ENCODE measurements at places on chromosomes 3 and 15. TPM values are rescaled to one million over a fixed set of nuclear protein-coding genes. Genes with fewer than 3 reads are reported as not detected.
A peak's percentile ranks its signal among the peaks of the same experiment; 100 is the strongest.

The TGM4 gene
- total RNA-seq = not detected

- DNase-seq = no peak
Measured at GRCh38 chr3:153429821-153430220, 267.8 kb downstream of the RAP2B start.

- DNase-seq = no peak
Measured at GRCh38 chr15:25066708-25067107, 111.9 kb downstream of the SNRPN start.

GRCh38 chr3:21914451-21914850 lies 163.4 kb upstream of the ZNF385D start:
- no peak for DNase-seq

DNA sequence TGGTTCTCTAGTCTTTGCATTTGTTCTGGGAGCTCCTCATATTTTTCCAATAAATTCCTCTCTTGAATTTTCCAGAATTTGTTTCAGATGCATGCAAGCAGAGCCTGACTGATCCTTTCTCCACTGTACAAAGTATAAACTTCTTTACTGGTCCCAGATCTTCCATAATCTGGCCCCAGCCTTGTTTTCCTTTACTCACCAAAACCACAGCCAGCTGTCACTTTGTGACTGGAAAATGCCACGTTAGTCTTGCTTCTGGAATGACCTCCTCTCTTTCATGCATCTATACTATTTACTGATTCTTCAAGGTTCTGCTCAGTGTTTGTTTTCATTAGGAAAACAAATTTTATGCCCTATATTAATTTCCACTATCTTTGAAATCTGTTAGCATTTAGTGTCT lies 60.4 kb upstream of the SPPL2A start:
- no peak for DNase-seq

DNA sequence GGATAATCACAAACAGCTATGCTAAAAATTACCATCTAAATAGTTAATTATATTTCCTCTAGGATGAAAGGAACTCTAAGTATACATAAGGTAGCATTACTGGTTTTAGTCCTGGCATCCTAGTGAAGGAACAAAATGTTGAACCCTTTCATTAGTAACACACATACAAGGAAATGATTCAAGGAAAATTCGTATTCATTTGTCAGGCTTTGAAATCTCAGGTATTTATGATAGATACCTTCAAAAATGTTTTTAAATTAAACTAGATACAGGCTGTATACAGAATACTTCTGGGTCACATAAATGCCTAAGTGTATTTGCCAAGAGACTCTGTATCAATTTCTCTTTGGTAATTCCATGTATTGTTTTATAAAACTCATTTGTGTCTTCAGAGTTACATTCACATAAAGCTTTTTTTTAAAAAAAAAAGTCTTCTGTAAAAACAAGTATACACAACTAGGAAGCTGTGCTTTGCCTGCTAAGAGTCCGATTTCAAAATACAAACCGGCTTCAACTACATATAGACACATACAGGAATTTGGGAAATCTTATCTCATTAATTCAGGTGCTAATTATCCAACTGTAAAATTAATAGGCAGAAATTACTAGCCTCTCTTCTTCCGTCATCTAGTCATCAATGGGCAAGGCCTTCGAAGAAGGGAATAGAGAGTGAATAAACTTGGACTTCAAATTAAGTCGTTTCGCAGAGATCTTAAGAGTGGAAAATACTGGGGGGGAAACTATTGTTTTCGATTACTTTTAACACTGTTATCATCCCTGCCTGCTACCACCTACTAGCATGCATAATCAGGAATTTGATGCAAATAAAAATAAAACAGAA lies 1.3 kb downstream of the SECISBP2L start:
- DNase-seq = no peak

- no peak for DNase-seq
Measured at GRCh38 chr15:62606376-62607113, 436.0 kb upstream of the TPM1 start.

DNA sequence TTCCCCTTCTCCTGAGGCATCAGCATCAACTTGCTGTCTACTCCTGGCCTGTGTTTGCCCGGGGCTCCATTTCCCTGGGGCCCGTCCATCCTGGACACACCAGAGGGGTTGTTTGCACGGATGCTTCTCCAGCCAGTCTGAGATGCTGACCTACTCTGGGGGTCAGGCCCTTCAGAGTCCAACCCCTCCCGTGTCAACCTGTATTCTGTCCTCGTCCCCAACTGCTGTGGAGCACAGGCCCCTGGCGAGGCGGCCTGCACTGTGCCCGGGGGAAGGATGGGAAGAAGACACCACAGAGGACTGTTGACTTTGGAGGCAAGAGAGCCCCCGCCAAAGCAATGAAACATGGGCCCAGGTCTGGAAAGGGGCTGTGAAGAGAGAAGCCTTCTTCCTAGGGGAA lies 25.8 kb downstream of the ALS2CL start:
- DNase-seq = no peak

- DNase-seq = no peak
Measured at GRCh38 chr3:40624189-40624769, 99.5 kb downstream of the ZNF621 start.

The ZBBX gene
- total RNA-seq = not detected

DNA sequence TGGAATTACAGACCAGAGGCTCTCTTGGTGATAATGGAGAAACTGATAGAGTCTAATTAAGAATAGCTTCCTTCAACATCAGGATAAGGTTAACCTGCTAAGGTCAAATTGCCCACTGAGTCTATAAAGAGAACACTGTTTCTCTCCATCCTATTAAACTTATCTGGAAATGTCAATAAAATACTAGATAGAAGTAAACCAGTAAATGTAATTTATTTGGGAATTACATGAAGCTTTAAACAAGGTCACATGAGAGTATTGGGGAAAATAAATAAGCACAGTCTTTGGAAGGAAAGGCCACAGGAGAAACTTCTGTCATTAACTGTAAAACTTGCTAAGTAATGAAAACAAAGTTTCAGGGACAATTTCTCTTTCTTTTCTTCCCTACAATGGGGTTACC lies 118.5 kb downstream of the DPH6 start:
- DNase-seq = no peak

GRCh38 chr3:53773611-53774368 lies 72.4 kb downstream of the CHDH start:
- no peak for DNase-seq

The GOLGA8Q gene
- 5.5 TPM for total RNA-seq

DNA sequence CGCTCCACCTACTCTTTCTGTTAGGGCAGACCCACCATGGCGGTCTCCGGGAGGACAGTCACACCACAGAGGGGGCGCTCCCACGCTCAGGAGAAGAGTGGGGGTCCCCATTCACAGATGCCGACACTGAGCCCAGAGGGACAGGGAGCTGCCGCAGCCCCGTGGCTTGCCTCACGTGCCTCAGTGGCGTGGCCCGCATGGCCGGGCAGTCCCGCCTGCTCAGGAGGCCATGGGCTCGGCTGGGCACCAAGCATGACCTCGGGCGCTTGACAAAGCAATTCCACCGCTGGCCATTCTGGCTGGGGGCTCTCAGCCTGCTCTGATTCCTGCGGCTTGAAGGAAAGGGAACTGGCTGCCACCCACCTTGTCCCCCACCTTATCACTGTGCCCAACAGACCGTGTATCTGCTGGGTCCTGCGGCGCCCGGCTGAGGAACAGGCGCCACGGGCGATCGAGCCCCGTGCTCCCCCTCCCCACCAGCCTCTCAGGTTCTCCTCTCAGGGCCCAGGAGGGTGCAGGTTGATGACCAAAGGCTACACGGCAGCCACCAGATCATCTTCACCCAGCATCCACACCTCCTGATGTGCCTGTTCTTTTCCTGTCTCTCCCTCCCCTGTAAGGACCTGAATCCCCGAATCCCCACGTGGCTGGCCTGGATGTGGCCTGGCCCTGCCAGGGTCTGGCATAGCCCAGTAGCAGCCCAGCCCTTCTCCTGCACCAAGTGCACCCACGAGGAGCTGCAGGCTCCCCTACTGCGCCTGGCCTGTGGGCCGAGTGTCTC lies 20.7 kb downstream of the CYFIP1 start:
- no peak for DNase-seq

The MRAS gene
- total RNA-seq = not detected

DNA sequence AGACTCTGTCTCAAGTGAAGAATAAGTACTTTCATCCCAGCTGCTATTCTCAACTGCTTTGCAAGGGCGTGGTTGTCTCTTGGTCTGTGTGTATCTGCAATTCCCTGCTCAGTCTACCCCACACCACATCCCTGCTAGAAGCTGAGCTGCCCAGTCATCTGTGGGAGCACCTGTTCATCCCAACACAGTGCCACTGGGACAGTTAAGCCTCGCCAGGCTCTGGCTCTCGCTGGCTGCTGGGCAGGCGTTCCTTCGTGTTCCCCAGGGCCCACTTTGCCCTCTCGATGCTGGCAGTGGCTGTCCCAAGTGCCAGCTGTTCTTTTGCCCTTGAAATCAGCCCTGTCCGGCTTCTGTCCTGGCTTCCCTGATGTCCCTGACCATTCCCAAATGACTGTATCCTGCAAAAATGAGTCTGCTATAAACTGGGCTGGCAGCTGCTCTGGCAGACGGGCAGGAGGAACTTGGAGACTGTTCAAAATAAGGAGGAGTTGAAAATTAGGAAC lies 91.6 kb upstream of the KLHL25 start:
- DNase-seq = no peak

DNA sequence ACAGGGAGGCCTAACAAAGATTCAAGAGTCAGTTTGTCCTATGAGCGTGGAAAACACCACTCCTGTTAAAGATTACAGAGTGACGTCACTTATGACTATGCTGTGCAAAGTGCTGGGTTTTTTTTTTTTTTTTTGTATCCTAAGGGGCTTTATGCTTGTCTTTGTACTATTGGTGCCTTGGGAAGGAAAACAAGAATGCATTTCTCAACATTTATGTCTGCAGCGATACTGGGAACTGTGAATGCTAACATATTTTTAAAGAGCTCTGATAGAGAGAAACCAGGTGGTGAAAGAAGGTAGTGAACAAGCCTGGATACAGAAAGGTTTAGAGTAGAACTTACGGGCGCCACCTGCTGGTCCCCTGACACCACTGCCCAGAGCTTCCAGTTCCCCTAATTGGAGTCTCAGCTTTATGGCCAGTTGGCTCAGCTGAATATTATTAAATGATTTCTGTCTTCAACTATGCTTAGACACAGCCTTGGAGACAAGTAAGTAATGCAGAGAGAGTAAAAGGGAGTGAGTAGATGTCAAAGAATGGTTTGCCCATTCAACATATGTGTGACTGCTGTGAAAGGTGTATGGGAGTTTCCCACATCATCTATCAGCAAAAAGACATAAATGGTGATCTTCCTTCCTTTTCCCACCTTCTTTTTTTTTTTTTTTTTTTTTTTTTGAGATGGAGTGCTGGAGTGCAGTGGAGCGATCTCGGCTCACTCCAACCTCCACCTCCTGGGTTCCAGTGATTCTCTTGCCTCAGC lies 807.9 kb upstream of the CFAP20DC start:
- peak; percentile 90 for DNase-seq

The CRYGS gene
- total RNA-seq = 5.6 TPM

The GABPB1 gene
- 33.5 TPM for total RNA-seq

- peak; percentile 78 for DNase-seq
Measured at GRCh38 chr15:74322558-74323180, 44.8 kb downstream of the CYP11A1 start.

The CDHR4 gene
- total RNA-seq = not detected

DNA sequence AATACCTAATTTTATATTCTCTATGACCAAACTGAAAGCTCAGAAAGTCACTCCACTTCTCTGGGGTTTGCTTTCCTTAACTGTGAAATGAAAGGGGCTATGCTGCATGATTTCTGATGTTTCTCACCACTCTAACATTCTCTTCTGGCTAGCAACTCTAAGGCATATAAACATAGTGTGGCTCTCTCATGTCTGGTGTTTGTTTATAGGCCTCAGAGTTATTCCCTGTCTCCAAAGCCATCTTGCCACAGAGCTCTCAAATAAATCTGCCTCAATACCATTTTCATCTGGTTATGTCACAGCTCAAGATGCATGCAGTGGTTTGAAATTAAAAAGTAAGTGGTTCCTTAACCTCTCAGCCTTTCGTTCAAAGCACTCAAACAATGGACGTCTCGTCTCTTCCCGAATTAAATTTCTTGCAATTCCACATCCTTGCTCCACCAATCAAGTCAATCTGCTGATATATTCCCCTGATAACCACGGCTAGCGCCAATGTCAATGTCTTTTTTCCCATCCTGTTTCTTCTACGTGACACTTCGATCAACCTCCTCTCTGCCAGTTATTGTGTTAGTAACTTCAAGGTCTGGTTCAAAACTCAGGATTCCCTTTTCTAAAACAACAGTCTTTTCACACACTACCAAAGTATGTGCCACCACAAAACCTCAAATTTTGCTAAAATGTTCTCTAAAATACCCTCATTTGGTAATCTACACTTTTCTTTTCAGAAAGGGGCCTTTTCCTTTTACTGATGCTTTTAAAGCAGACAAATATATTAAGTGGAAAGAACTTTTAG lies 16.0 kb downstream of the TOMM70 start:
- DNase-seq = no peak

- DNase-seq = no peak
Measured at GRCh38 chr3:4525560-4526223, 32.5 kb downstream of the ITPR1 start.

DNA sequence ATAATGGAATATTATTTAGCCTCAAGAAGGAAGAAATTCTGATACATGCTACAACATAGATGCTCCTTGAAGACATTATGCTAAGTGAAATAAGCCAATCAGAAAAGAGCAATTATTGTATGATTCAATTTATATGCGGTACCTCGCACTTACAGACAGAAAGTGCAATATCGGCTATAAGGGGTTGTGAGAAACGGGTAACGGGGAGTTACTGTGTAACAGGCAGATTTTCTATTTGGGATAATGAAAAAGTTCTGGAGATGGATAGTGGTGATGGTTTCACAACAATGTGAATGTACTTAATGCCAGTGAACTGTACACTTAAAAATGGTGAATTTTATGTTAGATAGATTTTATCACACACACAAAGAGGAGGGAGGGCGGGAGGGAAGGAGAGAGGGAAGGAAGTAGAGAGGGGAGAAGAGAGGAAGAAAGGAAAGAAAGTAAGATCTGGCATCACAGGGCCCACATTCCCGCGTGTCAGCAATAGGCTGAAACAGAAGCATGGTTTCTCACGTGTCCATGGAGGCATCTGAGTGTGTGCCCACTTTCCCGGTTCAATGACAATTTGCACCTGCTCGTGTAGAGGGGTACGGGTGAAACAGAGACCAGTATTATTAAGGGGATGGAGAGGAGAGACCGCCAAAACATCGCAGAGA lies 700 bp upstream of the BLM start:
- DNase-seq = no peak

The KLF15 gene
- total RNA-seq = not detected

GRCh38 chr15:40062816-40063562 lies 24.0 kb upstream of the SRP14 start:
- no peak for DNase-seq

GRCh38 chr3:47433796-47434195 lies 41.9 kb downstream of the SCAP start:
- no peak for DNase-seq

The GBE1 gene
- total RNA-seq = 33.3 TPM

The SV2B gene
- total RNA-seq = not detected

- no peak for DNase-seq
Measured at GRCh38 chr3:21446027-21446426, 305.0 kb downstream of the ZNF385D start.

DNA sequence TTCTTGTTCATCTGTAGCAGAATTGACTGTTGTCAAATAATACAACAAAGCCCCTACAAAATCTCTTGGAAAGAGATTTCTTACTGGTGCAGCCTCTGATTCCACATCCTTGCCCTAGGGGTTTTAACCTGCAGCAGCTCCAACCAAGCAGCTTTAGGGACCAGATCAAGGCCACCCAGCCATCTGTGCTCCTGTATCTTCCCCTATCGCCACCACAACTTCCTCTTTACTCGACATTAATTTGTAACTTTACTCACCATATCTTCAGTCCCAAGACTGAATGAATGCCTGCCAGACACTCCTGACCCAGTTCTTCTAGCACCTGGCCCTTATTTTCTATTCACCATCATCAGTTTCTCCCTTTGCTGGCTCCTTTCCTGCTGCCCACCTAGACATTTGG lies 156.6 kb upstream of the IL12A start:
- DNase-seq = no peak
